Right ventricle myocardium superior (tissue), 1 donor: ENCODE measurements at places on chromosomes 11 and 22. TPM values are rescaled to one million over a fixed set of nuclear protein-coding genes. Genes with fewer than 3 reads are reported as not detected.
A peak's percentile ranks its signal among the peaks of the same experiment; 100 is the strongest.

DNA sequence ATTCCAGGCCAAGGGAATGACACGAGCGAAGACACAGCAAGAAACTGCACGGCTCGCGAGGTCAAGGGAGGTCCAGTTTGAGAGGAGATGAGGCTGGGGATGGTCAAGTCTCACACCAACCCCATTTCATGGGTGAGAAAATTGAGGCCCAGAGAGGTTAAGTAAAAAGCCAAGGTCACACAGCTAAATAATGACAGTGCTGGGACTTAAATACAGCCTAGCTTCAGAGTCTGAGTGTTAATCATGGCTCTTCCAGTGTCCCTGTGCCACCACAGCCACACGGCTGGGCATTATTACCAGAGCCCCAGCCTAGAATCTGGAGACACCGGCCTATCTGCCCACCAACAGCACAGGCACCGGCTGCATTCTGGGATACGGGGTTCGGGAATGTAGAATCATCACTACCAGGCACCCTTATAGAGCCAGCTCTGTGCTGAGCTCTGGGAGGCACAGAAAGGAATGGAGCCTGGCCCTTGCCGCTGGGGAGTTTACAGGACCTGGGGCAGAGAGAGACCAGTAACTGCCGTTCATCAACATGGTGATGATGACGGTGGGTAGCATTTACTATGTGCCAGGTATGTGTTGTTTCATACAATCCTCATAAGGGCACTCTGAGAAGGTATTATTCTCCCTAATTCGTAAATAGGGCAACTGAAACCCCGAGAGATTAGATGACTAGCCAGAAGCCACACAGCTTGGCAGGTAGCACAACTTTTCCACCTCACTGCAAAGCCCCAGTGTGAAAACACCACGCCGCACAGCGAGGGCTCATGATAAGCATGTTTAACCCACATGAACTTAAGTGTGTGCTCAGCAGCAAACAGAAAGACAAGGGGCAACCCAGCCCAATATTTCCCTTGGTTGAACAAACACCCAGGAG, 51.8 kb downstream of the CD6 start:
- peak; percentile 30 for DNase-seq

- no peak for DNase-seq
Observed at GRCh38 chr22:36141481-36141880, 19.1 kb downstream of the APOL3 start.

DNA sequence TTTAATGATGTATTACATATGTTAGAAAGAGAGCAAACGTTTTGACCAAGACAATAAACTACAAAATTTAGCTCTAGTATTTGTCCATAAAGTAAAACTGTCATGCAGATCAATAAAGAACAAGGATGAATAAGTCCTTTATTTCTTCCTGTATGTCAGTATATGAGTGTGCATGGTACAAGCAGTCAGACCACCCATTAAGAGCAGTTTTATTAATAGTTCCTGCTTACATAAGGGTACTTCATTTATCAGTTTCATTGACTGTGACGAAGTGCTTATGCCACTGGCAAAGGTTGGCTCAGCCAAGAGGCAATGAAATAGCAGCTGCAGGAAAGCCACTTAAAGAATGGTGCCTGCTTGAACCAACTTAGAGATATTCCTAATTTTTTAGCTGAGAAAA, 913.0 kb upstream of the CNTN5 start:
- peak; percentile 39 for DNase-seq

- no peak for DNase-seq
Observed at GRCh38 chr11:44146931-44147330, 51.5 kb downstream of the EXT2 start.

DNA sequence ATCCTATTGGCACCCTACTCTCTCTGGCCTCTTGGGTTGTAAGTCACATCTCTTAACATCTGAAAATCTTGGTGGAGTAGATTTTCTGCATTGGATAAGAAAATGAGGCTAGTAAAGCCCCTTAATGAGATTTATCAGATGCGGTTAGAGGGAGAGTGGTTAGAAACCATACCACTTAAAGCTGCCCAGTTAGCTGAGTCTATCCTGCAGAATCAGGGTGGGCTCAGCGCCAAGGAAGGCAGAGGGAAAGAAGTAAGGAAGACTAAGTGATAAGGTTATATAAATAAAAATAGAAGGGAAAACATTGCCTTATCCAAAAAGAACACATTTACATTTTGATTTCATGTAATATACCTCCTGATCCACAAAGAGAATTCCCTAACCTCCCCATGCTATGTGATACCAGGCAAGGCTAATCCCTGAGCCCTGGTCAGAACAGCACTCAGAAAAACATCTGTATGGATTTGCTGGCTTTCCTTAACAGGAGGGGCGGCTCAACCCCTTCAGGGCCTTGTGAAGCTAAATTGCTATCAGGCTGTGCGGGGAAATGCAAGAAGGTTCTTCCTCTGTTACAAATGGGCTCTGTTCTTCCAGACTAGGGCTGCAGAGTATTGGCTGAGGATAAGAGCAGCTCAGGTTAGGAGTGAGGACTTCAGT, 101.7 kb downstream of the SNX19 start:
- no peak for DNase-seq

- peak; percentile 48 for DNase-seq
Observed at GRCh38 chr11:405954-406795, 8.6 kb downstream of the SIGIRR start.

DNA sequence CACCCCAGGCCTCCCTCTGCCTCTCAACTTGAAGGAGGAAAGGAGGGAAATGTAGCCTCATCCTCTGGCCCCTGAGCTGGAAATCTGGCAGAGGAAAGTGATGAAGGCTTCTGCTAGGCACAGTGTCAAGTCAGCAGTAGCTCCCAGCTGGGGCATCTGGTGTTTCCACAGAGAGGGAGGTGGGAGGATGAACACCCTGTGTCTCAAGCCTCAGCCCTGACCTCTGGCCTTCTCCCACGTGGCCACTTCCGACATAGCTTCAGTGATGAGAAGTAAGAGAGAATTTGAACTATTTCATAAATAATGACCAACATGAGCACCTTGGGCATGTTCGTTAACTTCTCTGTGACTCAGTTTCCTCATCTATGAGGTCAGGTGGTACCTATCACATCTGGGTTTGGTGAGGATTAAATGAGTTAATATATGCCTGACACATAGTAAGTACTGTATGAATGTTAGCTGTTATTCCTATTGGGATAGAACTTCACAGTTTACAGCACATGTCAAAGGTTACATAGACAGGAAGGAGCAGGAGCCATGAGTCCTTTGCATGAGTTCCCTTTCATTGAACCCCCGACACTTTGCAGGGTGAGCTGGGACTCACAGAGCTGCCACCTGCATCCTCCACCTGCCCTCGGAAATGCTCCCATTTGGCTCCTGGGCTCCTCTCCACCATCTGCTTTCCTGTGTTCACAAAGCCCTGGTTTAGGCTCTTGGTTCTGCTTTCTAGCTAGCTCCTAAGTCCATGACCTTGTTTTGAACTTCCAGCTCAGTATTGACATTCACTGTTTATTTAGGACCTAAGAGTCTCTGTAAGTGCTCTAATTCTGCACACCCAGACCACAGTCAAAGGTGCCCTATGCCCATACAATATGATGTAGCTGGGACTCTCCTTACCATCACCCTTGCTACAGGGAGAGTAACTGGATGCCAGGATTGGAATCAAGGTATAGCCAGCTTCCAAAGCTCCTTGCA, 61.7 kb downstream of the CSNK2A3 start:
- DNase-seq: no peak

DNA sequence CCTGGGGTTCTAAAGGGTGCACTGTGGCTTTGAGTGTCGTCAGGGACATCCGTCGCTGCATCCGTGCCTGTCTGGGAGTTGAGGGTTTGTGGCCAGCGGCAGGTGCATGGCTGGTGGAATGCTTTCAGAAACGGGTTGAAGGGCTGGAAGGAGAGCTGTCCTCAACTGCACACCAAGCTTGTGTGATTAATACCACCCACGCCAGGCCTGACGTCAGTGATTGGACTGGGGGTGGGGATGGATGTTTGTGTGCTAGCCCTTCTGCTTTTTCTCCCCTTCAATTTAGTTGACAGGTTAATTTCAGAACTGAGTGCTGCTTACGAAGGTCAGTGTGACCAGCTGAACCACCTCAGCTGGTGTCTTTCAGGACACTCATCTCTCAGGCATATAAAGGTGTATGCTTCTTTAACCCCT, 3.2 kb upstream of the GAB2 start:
- DNase-seq: peak; percentile 67

DNA sequence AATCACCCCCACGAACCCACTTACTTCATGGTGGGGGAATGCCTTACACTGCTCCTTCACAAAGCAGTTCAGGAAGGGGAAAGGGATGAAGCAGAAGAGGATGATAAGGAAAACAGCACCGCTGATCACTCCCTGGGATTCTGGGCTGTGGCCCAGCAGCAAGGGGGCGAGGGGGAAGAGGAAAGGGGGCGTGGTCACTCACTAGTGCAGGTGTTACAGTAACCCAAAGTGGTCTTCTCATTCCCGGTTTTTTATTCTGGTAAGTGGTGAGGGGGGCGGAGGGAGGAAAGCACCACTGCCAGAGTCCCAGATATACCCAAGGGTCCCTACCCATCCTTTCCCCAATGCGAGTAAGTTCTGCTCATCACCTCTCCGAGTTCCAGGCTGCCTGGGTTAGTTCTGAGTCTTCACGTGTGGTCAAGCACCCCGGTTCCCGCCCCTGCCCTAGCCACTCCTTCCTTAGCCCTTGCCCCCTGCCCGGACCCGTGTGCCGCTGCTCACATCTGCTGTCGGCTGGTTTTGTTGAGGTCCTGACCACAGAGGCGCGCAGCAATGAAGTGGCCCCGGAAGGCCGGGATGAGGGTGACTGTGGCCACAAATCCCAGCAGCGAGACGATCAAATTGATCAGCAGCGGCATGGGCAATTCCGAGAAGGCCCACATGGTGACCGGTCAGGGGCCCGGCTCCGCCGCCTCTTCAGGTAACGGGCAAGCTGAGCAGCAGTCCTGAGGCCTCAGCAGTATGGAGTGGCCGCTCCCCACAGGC, 477 bp downstream of the DPAGT1 start:
- DNase-seq: no peak

The HBG1 gene
- total RNA-seq: not detected

The CNIH2 gene
- not detected for total RNA-seq

The OR8A1 gene
- not detected for total RNA-seq

The ADAMTS15 gene
- total RNA-seq: 43.5 TPM

The C11orf91 gene
- not detected for total RNA-seq
